ENCODE measurements at places on chromosomes 5 and 9.
A peak's percentile ranks its signal among the peaks of the same experiment; 100 is the strongest.

DNA sequence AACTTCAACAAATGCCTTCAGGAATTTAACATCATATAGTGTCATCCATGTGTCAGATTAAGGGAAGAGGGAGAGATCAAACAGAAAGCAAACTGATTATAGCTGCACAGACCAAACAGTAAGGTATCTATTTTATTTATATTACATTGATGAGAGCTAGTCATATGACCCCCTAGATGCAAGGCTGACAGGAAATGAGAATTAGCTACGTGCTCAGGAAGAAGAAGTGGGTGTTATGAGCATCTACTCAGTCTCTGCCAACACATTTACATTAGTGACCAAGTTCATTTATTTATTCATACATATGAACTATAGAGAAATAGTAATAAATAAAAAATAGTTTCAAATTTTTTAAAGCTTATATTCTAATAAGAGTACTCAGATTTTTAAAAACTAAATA lies 787.3 kb downstream of the KCTD16 start:
- DNase-seq = no peak

- no peak for DNase-seq
These were observed 3.5 kb downstream of the NRARP start for GRCh38 chr9:137298401-137299202.

DNA sequence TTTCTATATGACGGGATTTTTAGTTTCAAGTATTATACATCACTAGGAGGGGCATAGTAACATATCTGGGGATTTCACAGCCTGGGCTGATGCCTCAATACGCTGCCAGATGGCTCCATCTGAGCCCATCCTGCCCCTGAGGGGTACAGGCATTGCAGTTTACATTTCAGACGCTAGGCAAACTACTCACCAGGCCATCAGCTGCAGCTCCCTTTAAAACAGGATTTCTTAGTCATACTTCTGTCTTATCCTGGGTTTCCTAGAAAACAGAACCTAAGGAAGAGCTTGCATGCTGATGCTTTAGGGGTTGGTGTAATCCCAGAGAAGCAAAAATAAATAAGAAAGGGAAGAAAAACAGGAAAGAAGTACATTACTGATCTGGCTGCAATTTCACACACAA lies 372.8 kb upstream of the PIK3R1 start:
- DNase-seq = no peak

GRCh38 chr5:101897914-101898313 lies 398.2 kb downstream of the SLCO4C1 start:
- DNase-seq = no peak

- DNase-seq = no peak
These were observed 144.0 kb upstream of the ZNF462 start for GRCh38 chr9:106718936-106719335.

DNA sequence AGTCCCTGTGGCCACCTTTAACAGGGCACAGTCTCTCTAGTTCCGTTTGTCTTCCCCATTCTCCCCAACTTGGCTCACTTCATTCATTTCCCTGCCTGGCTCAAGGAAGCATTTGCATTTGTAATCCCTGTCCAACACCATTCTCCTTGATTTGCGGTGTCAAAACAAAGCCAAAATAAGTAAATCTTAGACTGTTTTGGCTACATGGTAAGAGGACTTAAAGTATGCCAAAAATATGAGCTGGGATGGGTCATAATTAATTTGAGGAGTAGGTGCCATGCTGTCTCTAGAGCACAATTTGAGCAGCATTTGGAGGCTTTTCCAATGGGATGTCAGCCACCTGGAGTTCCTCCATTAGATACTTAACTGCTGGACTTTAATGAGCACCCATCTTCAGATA lies 3.7 kb upstream of the GRIA1 start:
- DNase-seq = no peak

GRCh38 chr5:137613554-137614265 lies 114.6 kb upstream of the SPOCK1 start:
- DNase-seq = peak; percentile 95

DNA sequence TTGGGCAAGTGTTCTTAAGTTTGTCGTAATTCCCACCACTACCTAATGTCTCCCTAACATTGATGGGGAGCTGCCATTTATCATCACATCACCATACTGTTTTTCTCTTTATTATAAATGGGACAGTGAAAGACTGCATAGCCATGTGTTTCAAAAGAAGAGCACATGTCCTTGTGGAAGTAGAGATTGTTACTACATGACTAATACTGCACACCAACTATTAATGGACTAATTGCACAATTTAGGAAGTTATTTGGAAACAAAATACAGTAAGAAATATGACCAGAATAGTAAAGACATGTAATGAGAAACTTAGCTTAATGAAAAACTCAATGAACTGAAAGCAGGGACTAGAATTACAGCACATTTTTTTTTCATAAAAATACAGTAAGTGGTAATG lies 12.0 kb upstream of the ELOVL7 start:
- DNase-seq = peak; percentile 92

- DNase-seq = peak; percentile 53
These were observed 546 bp downstream of the DNAJB5 start for GRCh38 chr9:34989946-34990635.

DNA sequence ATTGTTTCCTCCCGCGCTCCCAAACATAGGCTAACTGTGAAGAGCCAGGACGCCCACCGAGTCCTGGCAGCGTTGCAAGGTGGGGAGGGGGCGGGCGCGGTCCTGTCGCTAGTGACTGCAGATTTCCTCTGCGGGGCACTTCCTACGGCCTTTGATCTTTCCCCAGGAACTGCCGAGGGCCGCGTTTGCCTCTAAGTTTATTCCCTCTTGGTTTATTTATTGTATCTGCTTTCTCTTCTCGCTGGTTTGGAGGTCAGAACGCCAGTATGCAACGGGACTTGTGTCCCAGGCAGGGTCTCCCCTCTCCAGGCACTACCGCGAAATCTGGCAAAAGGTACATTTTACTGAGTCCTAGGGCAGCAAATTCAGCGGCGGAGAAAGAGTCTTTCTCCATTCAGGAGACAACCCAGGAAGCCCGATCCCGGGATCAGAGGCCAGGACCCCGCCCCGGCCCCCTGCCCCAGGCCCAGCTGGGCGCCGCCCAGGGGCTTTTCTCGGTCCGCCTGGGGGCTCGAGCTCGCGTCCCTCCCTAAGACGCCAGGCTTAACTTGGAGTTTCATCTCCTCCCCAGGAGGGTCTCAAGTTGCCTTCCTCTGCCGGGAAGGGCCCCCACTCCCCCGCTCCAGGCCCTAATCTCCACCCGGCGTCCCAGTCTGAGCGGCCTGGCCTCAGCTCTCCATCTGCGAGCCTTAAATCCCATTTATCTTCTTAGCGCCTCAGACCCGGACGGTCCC lies 884 bp upstream of the EGFLAM start:
- DNase-seq = no peak

DNA sequence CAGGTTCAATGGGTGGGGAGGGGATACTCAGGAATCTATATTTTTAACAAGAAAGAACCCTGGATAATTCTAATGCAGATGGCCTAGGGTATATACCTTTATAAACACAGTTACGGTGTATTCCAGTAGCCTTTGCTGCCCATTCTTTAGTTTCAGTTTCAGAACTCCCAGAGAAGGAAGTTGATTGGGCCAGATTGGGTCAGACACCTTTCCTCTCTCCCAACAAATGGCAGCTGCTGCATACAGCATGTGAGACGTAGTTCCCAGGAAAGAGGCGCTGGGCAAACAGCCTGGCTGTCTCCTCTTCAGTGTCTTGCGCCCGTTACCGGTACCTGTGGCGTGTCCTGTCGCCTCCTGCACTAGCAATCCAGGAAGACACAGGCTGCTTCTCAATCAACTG lies 20.4 kb downstream of the ACO1 start:
- DNase-seq = no peak

DNA sequence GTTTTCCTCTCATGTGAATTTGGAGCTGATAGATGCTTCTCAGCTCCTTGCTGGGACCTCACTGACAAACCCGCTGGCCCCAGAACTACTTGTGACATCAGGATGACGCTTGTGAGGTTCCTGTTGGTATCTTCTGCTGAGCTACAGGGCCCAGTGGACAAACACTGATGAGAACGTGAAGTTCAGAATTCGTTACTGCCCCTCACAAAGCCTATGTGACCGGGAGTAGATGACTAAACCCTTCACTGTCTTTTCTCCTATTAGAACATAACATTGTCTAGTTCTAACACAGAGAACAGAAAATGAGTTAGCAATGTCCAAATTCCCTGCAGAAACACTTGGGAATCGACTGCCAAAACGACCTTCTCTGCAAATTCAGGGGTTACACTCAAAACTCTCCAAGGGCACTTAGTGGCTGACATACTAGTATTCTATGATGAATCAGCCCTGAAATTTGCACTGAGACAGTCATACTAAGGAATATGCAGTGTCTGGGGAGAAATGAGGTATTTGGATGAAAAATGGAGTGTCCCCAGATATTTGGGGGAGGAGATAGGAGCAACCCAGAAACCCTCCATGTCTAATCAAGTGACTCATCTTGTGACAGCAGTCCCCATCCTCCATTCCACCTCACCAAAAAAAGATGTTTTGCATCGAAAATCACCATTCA lies 143.2 kb upstream of the TRIM32 start:
- DNase-seq = no peak

GRCh38 chr5:153988510-153988909 lies 50.2 kb downstream of the FAM114A2 start:
- DNase-seq = no peak

GRCh38 chr5:171223927-171224326 lies 85.1 kb upstream of the TLX3 start:
- no peak for DNase-seq

DNA sequence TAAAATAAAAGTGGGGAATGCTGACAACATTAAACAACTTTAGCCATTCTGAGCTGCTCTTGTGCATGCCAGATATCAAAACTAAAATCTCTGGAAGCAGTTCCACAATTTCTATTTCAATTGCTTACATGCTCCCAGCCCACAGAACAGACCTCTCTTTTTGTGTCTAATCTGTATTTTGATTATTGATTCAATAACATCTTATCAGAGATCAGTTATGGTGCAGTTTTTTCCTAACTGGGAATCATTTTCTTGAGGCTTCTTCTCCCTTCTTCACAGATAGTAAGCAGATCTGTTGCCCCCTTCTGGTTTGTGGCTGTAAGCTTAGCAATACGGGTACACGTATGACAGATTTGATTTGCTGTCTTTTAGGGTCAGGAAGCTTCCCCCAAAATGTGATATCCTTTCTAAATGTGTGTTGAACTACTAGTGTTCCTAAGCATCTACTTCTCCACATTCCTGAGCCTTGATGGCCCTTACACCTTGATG lies 39.4 kb downstream of the MRPS27 start:
- no peak for DNase-seq

GRCh38 chr5:80341016-80341775 lies 21.4 kb downstream of the SPZ1 start:
- peak; percentile 53 for DNase-seq

- no peak for DNase-seq
These were observed 40.1 kb downstream of the SECISBP2 start for GRCh38 chr9:89358376-89358916.

GRCh38 chr9:18331808-18332209 lies 142.1 kb upstream of the ADAMTSL1 start:
- no peak for DNase-seq

GRCh38 chr5:159362220-159362619 lies 31.9 kb upstream of the IL12B start:
- DNase-seq = peak; percentile 98

DNA sequence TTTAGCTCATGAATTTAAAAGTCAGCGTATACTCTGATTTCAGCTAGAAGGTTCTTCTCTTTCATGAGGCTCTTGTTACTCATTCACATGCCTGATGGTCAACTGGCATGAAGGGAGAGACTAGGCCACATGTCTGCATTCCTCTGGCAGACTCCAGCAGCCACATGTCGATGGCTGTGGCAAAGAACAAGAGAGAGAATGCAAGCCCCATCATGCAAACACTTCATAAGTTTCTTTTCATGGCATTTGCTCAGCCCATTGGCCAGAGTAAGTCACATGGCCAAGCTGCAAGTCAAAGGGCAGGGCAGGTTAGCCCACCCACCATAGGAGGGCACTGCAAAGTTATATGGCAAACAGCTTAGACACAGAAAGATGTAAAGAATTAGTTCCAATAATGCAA lies 5.4 kb downstream of the KCNV2 start:
- DNase-seq = no peak

DNA sequence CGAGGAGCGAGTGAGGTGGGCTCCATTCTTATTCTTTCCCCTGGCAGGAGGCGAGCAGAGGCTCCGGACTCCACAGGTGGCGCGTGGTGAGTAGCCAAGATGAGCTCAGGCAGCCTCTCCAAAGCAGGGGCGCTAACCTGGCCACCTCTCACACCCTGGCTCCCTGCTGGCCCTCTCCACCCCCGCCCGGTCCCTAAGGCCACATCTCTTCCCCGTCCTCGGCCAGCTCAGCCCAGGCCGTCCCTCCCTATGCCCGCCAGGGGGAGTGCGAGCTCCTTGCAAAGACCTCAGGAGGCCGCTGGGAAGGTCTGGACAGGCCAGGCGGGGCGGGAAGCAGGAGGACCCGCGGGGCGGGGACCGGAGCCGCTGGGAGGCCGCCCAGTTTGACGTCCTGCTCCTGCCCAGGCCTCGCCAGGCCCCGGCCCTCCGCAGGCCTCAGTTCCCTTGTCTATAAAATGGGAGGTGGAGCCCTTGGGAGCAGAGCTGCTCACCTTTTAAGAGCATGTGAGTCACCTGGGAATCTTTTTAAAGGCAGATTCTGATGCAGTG lies 46.3 kb upstream of the GGTA1 start:
- peak; percentile 93 for DNase-seq

DNA sequence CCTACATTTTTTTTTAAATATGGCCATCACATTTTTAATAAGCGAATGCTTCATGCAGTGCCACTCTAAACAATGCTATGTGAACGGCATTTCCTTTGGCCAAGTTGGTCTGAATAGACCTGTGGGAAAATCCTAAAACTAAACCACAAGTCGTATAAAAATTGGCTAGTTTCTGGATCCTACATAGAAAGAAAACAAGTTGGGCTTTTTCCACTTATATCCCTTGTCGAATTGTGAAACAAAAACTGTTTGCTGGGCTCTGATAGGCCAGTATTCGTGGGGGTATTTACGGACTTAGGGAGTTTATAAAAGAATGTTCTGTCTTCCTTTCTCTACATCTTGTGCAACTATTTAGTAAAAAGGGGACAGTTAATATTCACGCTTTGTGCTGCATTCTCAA lies 153.1 kb upstream of the KLF9 start:
- DNase-seq = no peak

DNA sequence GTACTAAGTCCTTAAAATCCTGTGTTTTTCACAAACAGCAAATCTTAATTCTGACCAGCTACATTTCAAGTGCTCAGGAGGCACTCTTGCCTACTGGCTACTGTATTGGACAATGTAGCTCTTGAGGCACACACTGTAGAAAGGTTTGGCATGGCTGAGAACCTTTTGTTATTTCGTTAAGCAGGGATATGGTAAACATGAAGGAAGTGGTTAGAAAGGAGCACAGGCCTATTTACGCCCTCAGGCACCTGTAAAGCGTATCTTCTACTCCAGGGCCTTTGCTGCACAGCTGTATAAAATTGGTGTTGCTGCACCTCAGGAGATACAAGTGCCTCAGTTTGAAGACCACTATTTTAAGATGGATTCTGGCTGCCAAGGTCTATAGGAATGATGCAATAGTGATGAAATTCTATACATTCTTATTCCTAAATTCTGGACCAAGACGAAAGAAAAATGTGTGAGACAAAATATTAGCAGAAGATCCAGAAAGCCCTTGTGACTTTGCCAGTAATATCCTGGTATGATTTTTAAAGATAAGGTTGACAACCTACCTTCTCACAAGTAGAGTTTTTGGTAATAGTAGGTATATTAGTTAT lies 9.3 kb upstream of the OTULIN start:
- no peak for DNase-seq

- DNase-seq = no peak
These were observed 138.7 kb upstream of the TMEM161B start for GRCh38 chr5:88407341-88407740.
